Pons (tissue), 1 donor: ENCODE measurements at places on chromosomes 1 and 21.
A peak's percentile ranks its signal among the peaks of the same experiment; 100 is the strongest.

DNA sequence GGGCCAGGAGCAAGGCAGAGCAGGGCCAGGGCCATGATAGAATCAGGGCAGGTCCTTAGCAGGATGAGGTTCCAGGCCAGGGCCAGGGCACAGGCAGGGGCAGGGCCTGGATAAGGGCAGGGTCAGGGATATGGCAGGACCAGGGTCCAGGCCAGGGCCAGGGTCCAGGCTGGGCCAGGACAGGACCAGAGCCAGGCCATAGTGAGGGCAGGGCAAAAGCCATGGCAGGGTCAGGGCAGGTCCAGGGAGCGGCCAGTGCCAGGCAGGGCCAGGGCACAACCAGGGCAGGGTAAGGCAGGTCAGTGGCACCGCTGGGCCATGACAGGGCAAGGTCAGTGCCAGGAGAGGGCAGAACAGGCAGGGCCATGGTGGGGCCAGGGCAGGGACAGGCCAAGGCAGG is 152.2 kb downstream of the LIPI start:
- DNase-seq, result no peak

DNA sequence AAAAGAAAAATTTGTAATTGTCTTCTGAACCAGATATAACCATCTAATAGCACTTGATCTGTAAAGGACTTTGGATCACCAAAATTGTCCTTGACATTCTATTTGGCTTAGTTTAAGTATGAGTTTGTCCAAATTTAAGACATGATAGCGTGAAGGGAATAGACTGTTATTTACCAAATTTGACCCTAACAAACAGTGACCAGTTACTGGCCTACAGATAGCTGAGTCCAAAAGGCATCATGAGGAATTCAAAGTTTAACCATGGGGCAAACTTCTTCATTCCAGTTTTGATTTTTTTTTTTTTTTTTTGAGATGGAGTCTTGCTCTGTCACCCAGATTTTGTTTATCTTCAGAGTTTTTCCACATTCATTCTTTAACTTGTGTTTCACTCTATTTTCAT is 38.5 kb downstream of the CLIC4 start:
- no peak for DNase-seq

DNA sequence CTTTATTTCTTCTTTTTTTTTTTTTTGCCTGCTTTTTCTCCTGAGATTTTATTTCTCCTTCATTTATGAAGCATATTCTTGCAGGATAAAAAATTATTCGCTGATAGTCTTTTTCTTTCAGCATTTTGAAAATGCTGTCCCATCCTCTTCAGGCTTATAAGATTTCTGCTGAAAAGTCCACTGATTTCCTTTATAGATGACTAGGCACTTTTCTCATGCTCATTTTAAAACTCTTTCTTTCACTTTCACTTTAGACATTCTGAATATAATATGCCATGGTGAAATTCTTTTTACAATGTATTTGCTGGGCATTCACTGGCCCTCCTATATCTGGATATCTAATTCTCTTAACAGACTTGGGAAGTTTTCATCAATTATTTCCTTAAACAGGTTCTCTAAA is 25.5 kb upstream of the GTF2B start:
- DNase-seq, result no peak

GRCh38 chr1:211318576-211319280 is 7.9 kb upstream of the TRAF5 start:
- DNase-seq, result no peak

DNA sequence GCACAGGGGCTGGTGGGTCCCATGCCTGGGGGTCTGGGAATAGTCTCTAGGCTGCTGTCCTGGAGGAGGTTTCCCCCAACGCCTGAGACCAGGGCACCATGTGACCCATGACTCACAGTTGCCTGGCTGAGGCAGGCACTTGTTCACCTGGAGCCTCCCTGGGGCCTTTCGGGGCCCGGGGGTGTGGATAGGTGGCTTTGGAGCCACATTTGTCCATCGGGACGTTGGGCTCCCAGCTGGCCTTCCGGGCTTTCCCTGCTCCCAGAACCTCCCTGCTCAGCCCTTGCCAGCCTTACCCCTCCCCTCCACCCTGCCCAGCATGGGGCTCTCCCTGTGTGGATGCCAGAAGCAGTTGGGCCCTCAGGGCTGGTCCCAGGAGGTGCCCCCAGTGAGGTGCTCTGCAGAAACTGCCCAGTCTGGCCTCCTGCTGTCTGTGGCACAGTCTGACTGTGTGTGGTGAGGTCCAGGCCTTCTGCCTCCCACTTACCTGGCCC is 14.2 kb downstream of the COL6A1 start:
- DNase-seq, result no peak

DNA sequence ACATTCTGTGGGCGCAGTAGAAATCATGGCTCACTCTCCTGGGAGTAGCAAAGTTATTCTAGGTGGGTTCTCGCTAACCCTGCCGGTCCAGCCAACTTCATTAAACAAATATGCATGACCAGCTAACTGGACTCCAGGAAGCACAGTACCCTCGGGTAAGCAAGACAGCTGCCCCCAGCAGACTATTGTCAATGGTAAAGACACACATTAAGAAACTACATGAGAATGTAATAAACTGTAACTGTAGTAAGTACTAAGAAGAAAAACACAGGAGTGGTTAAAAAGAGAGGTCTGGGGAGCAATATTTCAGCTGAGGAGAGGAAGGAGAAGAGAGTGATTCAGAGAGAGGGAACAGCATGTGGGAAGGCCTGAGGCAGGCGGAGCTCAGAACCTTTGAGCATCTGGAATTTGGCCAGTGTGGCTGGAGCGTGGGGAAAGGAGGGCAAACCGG is 7.4 kb downstream of the SLC2A5 start:
- no peak for DNase-seq

DNA sequence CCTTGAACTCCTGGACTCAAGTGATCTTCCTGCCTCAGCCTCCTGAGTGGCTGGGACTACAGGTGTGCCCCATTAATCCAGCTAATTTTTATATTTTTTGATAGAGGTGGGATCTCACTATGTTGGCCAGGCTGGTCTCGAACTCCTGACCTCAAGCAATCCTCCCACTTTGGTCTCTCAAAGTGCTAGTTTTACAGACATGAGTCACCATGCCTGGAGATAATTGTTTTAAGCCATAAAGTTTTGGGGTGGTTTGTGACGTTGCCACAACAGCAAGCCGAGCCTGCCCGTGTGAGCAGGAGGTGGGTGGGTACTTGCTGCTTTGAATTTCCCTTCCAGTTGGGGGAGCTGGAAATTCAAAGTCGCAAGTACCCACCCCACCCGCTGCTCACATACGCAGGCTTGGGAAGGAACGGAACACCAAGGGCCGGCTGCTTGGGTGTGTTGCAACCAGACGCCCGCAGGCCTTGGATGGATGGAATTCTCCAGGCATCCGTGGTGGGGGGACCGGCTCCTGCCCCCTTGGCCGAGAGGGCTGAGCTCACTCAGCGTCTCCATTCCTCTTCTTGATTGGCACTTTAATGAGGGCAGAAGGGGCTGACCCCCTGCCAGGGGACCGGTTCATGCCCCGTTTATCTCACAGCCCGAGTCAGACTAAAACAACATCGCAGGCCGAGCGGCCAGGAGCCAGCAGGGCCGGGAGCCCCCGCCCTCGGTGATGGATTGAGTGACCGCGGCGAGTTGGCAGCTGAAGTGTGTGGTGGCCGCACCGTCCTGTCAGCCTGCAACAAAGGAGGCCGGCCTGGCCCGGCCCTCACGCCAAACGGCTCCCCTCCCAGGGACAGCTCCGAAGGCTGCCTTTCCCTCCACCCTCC is 78.1 kb downstream of the DHRS3 start:
- no peak for DNase-seq

DNA sequence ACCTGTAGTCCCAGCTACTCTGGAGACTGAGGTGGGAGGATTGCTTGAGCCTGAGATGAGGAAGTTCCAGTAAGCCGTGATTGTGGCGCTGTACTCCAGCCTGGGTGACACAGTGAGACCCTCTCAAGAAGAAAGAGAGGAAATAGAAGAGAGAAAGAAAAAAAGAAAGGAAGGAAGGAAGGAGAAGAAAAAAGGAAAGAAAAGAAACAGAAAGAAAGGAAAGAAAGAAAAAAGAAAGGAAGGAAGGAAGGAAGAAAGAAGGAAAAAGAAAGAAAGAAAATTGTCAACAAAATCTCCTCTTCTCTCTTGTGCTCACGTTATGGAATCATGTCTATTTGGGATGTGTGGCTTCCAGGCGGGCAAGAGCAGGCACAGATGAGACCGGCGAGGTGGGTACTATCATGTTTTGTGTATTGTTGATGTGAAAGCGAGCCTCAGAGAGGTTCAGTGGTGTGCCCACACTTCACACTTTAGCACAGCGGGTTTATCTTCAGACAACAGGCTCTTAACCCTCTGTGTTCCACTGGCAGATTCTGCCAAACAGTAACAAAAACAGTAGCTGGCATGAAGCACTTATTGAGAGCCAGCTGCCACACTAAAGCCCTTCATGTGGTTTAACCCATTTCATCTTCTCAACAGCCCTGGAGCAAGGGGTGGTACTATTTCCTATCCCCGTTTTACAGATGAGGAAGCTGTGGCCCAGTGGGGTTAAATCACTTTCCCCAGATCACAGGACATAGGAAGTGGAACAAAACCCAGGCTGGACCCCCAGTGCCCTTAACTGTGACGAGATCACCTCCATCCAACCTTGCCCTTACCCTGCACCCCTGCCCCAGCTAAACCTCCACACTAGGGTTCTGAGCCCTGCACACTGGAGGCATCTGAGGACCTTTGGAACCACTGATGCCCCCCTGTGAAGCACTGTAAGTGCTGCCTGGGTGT is 94.7 kb upstream of the TARDBP start:
- DNase-seq, result no peak

DNA sequence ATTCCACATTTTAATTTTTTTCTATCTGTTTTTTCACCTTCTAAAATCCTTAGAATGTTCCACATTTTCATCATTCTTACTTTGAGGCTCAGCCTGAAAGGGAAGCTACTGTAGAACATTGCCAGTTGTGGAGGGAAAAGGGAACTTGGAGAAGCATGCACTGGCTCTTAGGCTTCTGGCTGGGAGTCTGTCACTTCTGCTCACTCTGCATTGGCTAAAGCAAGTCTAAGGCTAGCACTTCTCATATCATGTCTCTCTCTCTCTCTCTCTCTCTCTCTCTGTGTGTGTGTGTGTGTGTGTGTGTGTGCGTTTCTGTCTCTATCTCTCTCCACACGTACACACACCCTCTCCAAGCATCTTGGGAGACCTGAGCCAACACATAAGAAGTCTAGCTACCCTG is 49.6 kb upstream of the ADAR start:
- peak; percentile 21 for DNase-seq

GRCh38 chr1:28756846-28757245 is 20.1 kb downstream of the YTHDF2 start:
- no peak for DNase-seq

GRCh38 chr1:34640654-34641401 is 114.0 kb upstream of the GJB5 start:
- no peak for DNase-seq

- DNase-seq, result no peak
Observed at GRCh38 chr1:217138173-217138765, 415.0 kb upstream of the ESRRG start.

DNA sequence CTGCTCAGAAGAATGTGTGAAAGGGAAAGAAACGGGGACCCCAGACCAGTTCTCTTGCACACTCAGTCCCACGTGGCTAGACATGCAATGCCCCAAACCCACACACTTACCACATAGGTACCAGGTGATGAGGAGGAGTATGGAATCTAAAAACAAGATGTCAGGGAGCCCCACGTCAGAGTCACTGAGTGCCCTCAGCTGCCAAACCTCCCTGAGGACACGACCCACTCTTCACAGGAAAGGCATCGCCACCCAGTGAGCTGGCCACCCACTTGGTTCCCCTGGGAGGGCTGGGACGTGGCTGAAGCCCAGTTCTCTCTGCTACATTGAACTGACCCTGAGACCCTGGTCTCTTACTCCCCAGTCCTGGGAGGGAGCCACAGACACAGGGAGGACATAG is 41.4 kb downstream of the MRPL37 start:
- no peak for DNase-seq

GRCh38 chr1:2803931-2804627 is 2.6 kb upstream of the TTC34 start:
- DNase-seq, result no peak

DNA sequence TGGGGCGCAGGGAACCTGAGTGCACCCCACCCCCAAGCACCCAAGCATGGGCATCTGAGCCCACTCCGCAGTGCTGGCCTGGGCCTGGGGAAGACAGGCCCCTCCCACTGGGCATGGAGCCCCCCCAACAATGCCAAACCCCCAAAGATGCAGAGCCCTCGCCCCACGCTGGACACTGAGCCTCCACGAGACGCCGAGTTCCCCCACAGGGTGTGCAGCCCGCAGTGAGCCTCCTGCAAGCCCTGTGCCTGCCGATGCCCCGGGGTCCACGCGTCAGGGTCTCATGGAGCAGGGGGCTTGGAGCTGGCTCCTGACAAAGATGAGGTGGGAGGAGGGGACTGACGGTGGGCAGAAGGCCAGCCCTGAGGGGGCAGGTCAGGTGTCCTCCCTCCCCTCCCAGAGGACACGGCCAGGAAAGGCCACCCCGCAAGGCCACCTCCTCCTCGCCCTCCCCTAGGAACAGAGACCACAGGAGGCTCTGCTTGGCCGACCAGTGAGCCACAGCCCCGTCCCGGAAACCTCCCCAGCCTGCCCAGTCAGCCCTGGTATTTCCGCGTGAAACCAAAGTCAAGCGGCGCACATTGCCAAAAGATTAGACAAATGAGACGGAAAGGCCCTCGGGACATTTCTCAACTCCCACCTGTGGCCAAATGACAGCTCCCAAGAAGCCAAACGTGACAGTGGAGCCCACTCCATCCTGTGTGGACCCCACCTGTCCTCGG is 33.4 kb downstream of the MEGF6 start:
- no peak for DNase-seq

- DNase-seq, result no peak
Observed at GRCh38 chr1:71862756-71863155, 419.6 kb downstream of the NEGR1 start.

GRCh38 chr1:10839188-10839770 is 42.8 kb upstream of the CASZ1 start:
- DNase-seq, result no peak
